Prostate gland (tissue), 2 donors: ENCODE measurements at places on chromosomes 6 and 20.

- no peak for DNase-seq
Observed at GRCh38 chr6:125375013-125375412, 73.2 kb upstream of the HDDC2 start.

- DNase-seq: no peak
Observed at GRCh38 chr6:44788387-44788981, 401.0 kb downstream of the CDC5L start.

DNA sequence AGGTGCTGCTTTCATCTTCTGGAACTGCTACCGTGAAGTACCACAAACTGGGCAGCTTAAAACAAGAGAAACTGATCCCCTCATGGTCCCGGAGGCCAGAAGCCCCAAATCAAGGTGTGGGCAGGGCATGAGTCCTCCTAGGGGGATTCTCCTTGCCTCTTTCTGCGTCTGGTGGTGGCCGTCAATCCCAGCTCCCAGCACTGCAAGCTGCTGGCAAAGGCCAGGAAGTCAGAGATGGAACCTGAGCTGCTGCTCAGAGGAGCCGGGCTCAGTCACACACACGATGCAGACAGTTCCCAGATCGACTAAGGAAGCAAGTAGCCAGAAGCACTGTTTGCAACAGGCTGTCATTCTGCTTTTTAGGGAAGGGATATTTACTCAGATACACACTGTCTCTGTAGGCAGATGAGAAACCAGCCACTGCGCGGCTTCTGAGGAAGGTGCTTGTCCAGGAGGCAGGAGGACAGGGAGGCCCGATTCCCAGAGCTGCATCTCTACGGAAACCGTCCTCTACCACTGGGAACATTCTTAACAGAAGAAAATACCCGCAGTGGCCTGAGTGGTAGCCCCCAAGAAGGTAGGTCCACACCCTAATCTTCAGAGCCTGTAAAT, 15.5 kb downstream of the BHLHE23 start:
- DNase-seq: no peak

DNA sequence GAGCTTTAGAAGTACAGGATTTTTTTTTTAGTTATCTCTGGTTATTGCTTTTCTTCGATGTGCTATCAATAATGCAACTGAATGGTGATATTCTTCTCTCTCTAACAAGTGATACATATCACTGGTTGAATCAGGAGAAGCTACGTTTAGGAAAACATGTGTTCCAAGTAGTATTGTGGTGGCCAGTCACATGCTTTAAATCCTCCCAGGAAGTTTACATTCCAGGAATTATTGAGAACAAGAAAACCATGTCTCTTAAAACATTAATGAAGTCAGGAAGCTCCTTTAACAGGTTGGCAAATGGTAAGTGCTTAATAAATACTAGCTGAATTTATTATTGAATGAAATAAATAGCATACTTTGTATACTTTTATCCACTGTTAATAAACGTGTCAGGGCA, 371.1 kb downstream of the BCKDHB start:
- DNase-seq: no peak

DNA sequence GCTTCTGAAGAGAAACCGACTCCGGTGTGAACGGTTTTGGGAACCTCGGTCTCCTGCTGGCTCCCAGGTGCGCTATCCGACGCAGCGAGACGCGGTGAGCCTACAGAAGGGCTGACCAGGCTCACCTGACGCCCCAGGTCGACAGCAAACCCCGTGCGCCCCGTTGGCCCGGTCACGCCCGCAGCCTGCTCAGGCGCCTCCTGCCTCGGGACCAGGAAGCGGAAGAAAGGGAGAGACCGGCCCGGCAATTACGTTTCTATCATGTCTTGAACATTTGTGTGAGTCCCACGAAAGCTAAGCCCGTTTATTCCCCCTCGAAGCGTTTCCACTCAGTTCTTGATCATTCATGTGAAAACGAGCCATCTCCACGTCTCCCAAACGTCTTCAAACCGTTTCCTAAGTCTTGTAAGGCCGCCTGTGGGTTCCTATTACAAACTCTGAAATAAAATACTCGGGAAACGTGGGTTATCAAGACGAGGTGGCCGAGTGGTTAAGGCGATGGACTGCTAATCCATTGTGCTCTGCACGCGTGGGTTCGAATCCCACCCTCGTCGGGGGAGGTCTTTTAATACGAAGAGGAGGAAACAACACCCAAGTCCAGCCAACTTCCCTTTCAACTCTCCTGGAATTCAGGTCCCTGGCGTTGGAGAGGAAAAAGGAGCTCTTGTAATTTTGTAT, 150.5 kb upstream of the PRSS16 start:
- no peak for DNase-seq

GRCh38 chr20:58237318-58238132, 9.1 kb upstream of the ANKRD60 start:
- no peak for DNase-seq
